ENCODE measurements at places on chromosomes 12 and 14.
A peak's percentile ranks its signal among the peaks of the same experiment; 100 is the strongest.

DNA sequence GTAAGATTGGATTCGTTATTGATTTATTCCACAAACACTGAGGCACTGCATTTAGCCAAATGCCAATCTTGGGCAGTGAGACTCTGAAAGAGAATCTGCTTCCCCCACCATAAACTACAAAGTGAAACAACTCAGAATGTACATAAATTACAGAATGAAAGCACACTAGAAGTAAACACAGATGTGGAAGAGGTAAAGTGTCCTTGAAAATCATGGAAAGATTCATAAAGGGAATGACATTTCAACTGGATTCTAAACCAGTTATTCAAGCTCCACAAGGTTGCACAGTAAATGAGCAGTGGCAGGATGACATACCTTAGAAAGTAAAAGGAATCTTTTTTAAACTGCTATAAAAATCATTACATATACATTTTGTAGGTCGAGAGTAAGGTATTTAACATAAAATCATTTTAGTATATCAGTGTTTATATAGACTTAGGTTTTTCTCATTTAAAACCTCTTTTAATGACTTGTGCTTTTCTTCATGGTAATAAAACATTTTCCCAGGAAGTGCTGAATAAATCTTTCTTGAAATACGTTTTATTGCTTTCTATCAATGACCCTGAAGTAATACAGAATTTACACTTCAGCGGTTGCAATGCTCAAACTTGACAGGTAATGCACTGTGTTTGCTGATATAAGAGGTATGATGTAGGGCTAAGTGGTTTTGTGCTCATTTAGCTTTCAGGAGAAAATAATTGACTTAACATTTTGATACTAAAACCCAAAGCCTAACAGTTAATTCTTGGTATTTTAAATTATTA is 270.6 kb downstream of the NAV3 start:
- no peak for DNase-seq
- no peak overlapping the region for H3K4me3 ChIP-seq
- peaks cover 26% of the 10 kb centered on the region for H3K36me3 ChIP-seq
- H3K27ac ChIP-seq: peak overlapping the region; percentile 22
- peaks cover 25% of the 10 kb centered on the region for H3K4me1 ChIP-seq
- H3K27me3 ChIP-seq: peaks cover 4% of the 10 kb centered on the region

- no peak within 1 kb of the TSS for H3K4me3 ChIP-seq
- peaks cover 12% of the 10 kb centered on the region for H3K4me1 ChIP-seq
- no peak within 1 kb of the TSS for H3K27ac ChIP-seq
- DNase-seq: no peak
These were observed at the start of gene RFLNA for GRCh38 chr12:124294780-124295341. Gene RFLNA, plus strand, starts transcription at chr12:124295093. Its CDS starts 337 bp downstream, at chr12:124295430.

DNA sequence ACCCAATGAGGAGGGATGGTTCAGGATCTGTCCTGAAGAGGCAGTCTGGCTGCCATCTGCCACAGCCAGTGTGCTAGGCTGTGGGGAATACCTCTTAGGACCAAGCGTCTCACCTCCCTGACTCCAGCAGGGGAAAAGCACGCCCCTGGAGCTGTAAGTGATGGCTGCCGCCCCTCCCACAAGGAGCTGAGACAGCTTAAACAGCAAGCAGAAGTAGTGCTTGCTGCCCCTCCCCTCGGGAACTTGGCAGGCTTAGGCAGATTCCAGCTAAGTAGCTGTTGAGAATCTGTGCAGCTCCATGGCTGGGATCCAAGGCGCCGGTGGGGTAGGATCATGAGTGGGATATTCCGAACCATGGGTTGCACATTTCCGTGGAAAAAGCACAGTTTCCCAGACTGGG is 360.4 kb upstream of the MDGA2 start:
- H3K4me1 ChIP-seq: no peaks in the 10 kb centered on the region
- H3K36me3 ChIP-seq: peaks cover 5% of the 10 kb centered on the region
- no peak overlapping the region for H3K27ac ChIP-seq
- no peaks in the 10 kb centered on the region for H3K27me3 ChIP-seq

GRCh38 chr14:91119556-91120311 is 5.9 kb downstream of the DGLUCY start:
- no peak overlapping the region for H3K4me3 ChIP-seq
- H3K4me1 ChIP-seq: peaks cover 42% of the 10 kb centered on the region
- peak overlapping the region; percentile 46 for H3K27ac ChIP-seq
- peaks cover 19% of the 10 kb centered on the region for H3K36me3 ChIP-seq
- no peaks in the 10 kb centered on the region for H3K27me3 ChIP-seq
- peak; percentile 79 for DNase-seq

DNA sequence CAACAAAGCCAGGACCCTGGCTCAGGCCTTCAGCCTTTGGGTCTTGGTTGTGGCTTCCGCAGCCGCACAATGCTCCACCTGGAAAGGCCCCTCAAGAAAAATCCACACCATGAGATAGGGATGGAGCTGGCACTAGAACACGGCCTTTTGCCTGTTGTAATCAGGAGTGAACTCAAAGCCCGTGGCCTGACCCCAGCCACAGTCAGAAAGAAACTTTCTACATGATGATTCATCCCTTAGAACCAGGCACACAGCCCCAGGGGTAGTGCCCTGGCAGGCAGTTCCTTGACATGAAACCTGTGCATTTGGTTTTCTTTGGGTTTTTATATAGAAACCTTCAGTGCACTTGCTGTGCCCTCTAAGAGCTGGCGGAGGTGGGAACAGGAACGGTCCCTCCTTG is 5.1 kb downstream of the CLMN start:
- H3K27me3 ChIP-seq: peaks cover 23% of the 10 kb centered on the region
- H3K4me3 ChIP-seq: no peak overlapping the region
- H3K4me1 ChIP-seq: no peaks in the 10 kb centered on the region
